ENCODE measurements at places on chromosomes 12 and 14. TPM values are rescaled to one million over a fixed set of nuclear protein-coding genes. Genes with fewer than 3 reads are reported as not detected.
A peak's percentile ranks its signal among the peaks of the same experiment; 100 is the strongest.

DNA sequence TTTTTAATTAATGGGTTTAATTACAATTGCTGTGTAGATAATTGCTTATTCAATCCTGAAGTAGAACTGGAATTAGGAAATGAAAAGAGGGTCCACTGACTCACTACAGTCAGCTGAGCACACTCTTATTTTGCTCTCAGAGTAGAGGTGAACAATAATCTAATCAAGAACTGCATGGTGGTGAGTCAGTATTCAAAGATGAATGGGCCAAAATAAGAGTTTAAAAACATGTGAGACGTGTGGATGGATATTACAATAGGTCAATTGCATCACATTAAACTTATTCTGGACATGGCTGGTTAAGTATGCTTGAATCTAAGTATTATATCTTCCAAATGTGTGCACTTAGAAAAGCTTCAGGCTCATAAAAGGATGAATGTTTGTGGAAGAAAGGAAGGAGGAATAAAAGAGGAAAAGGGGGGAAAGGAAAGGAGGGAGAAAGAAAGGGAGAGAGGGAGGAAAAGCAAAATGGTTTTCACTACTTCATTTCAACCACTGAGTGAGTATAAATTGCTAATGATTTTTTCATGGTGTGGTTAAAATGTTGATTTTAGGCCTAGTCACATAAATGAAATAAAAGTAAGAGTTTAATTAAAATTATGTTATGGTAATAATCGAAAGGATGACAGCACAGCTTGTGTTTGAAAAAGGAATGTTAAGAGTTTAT, 27.0 kb upstream of the EEA1 start:
- DNase-seq: no peak

DNA sequence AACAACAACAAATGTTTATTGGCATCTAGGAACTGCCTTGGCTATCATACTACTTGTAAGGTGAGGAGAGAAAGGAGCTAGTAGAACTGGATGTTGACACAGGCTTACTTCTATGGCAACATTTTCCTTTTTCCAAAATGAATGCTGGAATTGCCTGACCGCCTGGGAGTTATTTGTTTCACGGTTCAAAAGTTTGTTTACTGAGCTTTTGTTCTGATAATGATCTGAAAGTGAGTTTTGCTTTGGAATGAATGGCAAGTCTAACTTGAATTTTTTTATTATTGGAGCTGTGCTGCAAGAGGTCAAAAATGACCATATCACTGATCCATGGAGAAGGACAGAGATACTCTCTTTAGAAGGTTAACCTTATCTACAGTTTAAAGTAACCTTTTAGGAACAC, 183.5 kb upstream of the CAND1 start:
- DNase-seq: no peak

DNA sequence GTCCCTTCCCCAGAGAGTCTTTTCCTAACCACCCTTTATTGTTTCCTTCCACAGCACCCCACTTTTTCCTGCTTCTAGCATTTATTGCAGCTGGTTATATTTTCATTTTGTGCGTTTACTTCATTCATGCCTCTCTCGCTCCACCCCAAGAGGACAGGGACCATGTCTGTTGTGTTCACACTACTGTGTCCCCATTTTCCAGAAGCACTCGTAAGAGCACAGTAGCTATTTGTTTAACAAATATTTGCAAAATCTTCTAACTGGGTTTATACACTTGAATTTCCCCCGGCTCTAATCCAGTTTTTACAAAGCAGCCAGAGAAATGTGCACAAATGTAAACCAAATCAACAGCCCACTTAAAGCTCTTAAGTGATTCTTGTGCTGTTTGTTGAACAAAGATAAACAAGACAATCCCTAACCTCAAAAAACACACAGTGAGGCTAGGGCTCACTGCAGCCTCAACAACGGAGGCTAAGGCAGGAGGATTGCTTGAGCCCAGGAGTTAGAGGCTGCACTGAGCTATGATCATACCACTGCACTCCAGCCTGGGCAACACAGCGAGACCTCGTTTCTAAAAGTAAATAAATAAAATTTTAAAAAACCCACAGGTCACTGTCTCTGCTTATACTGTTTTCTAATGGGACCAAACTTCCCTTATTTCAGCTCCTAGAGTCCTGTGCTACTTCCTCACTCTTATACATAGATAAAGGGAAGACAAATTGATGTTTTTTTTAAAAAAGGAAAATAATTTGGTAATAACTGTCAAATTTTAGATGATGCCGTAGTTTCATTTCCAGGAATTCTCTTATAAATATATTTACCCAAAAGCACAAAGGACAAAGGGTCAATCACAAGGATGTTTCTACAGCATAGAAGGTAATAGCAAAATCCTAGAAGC, 6.6 kb upstream of the ABCD4 start:
- no peak for DNase-seq

DNA sequence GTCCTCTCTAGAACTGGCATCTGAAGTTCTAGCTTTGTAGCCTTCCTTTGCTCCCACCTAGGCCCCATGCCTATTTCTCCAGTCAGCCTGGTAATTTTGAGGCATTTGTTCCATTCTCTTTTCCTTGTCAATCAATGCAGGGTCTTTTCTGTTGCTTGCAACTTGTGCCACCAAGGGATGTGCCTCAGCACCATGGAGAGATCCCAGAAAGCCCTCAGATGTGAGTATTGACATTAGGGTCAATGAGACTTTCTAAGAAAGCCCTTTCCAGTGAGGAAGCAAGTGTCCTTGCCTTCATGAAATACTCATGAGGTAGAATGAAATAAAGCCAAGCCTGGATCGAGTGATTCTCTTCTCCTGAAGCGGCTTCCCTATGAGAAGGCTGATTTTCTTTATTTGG, 213.9 kb downstream of the SLC15A4 start:
- no peak for DNase-seq

DNA sequence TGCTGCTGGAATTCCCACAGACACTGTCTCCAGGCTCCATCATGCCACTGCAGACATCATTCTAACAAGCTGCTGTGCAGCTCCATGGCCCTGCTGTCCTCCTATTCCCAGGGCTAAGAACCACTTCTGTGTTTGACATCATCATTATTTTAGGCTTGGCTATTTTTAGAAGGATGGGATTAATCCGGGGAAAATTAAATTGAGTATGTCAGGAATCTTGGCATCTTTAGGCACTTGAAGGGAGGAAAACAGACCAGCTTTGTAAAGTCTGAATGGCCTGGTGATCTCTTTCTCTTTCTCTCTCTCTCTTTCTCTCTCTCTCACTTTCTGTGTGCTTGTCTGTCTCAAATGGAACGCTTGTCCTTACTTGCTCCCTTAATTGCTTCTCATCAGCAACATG, 568.3 kb upstream of the FLRT2 start:
- DNase-seq: no peak

DNA sequence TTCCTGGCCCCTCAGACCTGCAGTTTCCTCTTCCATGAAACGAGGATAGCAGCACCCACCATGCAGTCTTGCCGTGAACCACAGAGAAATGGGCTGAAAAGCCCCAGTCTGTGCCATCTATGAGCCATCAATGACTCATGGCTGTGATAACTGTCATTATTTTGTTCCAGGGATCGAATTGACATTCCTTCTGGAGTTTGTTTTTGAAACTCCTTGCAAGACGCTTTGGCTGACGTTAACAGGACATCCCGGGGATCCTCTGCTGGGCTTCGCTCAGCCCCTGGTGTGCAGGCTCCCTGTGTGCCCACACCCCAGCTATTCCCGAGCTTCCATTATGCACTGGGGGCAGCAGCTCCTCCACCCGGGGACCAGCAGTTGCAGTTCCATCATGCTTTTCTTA, 33.8 kb downstream of the MMAB start:
- no peak for DNase-seq

DNA sequence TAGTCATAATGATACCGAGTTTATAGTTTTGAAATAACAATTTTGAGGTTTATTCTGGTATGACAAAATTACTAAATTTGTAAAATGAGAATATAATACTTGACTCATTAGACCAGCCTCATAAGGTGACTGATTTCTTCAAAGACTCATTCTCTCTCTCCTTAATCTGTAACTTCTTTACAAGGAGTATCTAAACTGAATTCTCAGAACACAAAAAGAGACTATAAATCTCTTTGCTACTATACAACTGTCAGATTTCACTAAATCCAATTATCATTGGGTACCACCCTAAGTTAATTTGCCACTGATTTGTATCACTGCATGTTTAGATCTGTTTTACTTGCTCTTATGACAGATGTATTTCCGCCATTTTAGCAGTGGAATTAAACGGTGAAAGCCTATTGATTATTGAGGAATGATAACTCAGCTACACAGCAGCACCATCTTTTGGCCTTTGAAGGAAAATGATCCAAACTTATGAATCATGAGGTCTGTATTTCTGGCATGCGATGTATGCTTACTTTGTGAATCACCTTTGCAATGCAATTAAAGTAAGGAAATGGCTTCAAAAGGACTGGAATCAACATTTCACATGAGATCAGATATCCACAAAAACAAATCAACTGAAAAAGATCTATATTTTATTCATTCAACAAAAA, 161.2 kb downstream of the RERGL start:
- DNase-seq: no peak

Gene FANCM
- 16.7 TPM for total RNA-seq

Gene POLE
- total RNA-seq: 126 TPM

- DNase-seq: no peak
These were observed 31.9 kb upstream of the HIF1A start for GRCh38 chr14:61663312-61663979.

DNA sequence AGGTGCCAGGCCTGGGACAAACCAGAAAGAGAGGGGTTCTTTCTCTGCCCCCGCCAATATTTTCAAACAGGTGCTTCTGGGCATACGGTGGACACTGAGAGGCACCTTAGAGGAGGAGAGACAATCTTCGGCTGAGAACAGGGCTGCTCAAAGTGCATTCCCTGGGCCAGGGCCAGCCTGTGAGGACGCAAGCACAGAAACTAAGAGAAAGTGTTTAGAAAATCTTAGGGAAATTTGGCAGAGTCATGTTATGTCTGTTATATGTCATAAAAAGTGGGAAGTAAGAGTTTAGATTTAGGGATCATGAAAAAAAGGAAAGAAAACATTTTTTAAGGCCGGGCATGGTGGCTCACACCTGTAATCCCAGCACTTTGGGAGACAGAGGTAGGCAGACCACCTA, 83.7 kb downstream of the VWF start:
- DNase-seq: no peak

- DNase-seq: no peak
These were observed 1088.4 kb downstream of the BCL11B start for GRCh38 chr14:98183556-98183955.

Gene SPX
- total RNA-seq: 0.76 TPM

DNA sequence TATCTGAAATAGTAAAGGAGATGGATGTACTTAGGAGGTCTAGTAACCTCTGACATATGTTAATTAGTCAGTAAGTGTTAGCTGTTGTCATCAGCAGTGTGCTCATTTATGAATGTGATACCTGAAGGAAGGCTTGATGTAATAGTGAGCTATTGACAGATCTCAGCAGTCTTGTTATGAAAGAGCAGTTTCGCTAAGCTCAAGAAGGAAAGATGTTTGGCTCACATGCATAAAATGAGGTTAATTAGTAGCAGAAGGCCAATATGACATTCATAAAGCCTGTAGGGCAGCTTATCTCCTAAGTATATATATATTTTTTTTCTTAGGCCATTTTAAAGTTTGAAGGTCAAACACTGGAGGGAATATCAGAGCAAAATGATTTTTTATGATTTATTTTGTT, 2.8 kb downstream of the FAM234B start:
- no peak for DNase-seq

DNA sequence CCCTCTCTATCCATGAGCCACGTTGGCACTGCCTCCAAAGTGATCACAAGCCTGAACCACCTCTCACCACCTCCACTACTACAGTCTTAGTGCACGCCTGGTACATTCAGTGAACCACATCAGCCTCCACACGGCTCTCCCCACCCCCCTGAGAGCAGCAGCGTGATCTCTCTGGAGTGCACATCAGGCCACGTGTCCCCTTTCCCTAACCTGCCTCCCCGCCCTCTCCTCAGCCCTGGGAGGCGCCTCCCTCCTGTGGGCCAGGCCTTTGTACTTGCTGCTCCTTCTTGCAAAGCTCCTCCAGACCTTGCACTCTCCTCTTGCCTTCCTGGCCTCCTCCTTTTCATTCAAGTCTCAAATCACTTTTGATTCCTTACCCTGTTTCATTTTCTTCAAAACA, 49.8 kb downstream of the SLC6A12 start:
- DNase-seq: no peak

DNA sequence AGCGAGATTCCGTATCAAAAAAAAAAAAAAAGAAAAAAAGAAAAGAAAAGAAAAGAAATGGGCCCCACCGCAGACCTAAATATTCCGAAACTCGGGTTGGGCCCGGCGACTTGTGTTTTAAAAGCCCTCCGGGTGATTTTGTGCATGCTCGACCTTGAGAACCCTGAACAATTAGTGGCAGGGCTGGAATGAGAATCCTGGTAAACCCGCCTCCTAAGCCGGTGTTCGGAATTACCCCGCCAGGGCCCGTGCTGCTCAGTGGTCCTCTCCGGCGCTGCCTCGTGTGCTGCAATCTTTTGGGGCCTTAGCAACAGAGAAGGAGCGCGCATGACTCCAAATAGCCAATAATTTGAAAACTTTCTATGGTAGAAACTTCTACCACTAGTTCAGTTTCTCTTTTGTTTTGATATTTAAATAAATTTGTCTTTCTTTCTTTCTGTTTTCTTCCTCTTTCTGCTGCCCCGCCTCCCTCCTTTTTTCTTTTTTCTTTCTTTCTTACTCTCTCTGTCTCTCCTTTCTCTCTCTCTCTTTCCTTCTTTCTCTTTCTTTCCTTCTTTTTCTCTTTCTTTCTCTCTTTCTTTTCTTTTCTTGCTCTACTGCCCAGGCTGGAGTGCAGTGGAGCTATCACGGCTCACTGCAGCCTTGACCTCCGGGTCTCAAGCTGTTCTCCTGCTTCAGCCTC, 1.5 kb upstream of the GALNT6 start:
- peak; percentile 57 for DNase-seq

- no peak for DNase-seq
These were observed 8.5 kb upstream of the MYO1A start for GRCh38 chr12:57058454-57058853.

DNA sequence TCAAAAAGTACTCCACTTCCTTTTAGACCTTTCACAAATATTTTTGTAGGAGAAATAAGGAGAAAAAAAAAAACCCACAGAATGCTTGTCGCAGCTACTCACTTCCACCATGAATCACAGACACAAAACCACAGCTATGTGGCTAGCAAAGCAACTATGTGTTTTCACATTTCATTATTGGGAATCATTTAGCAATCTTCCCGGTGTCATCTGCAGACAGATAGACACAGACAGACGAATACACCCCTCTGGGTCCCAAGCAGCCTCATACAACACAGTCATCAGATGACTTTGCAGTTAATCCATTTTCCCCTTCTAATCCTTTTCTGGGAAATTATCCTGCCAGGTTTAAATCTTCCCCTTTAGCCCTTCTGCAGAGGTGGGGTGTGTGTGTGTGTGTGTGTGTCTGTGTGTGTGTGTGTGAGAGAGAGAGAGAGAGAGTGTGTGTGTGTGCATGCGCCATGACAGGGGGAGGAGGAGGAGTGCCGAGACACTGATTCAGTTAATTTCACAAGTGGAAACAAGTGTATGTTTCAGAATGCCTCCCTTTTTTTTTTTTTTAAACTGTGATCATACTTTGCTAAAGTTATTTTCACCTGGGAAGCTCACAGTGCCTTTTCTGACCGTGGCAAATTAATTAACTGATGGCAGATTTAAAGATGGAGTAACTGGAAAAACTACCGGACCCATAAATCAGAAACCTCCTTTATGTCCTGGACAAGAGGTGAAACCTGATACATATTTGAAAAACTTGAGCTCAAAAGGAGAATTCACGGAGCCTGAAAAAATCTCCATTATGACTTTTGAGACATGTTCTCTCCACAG, 39.9 kb downstream of the LTBP2 start:
- no peak for DNase-seq
